ENCODE measurements at places on chromosomes 2 and 18. TPM values are rescaled to one million over a fixed set of nuclear protein-coding genes. Genes with fewer than 3 reads are reported as not detected.

- no peak for DNase-seq
These were observed 60.3 kb upstream of the GREB1L start for GRCh38 chr18:21181766-21182165.

DNA sequence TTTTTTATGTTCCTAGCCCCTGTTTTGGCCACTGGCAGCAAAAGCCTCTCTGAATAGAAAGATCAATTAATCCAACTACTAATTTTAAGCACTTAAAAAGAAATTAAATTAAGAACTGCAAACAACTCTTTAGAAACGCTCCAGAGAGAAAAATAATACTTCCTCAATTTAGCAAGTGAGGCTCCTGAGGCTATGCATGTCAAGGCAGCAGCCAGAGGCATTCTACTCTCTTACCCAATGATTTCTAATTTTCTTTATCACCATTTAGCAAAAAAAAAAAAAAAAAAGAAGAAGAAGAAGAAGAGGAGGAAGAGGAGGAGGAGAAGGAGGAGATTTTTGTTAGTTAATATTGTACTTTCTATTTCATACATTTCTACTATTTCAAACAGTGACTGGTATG, 68.5 kb downstream of the TMEM237 start:
- DNase-seq, result no peak

Gene ADCY3
- total RNA-seq, result 17.4 TPM

DNA sequence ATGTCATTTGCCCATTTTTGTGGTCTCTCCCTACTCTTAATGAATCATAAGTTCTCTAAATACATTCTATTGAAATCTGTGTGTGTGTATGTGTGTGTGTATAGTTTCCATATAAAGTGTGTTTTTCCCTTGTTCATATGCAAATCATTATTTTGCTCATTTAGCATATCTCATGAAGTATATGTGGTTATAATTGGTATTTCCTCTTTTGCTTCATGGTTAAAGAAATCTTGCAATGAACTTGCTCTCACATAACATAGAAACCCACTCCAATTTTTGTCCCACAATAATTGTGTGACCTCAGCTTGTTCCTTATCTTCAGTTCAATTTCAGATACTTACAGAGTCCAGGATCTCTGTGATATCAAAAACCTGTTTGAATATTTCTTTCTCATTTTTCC, 1.2 kb downstream of the CPO start:
- no peak for DNase-seq

DNA sequence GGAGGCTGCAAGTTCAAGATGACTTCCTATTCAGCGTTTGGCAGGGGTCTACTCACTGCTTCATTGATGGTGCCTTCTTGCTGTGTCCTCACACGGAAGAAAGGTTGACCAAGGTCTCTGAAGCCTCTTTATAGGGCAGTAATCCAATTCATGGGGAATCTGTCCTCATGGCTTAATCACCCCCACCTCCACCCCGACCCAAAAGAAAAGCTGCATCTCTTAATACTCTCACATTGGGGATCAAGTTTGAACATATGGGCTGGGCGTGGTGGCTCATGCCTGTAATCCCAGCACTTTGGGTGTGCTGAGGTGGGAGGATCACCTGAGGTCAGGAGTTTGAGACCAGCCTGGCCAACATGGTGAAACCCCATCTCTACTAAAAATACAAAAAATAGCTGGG, 36.4 kb upstream of the HNMT start:
- DNase-seq, result no peak
